Chondrocyte (in vitro differentiated cells): ENCODE measurements at places on chromosomes 16 and 17.

DNA sequence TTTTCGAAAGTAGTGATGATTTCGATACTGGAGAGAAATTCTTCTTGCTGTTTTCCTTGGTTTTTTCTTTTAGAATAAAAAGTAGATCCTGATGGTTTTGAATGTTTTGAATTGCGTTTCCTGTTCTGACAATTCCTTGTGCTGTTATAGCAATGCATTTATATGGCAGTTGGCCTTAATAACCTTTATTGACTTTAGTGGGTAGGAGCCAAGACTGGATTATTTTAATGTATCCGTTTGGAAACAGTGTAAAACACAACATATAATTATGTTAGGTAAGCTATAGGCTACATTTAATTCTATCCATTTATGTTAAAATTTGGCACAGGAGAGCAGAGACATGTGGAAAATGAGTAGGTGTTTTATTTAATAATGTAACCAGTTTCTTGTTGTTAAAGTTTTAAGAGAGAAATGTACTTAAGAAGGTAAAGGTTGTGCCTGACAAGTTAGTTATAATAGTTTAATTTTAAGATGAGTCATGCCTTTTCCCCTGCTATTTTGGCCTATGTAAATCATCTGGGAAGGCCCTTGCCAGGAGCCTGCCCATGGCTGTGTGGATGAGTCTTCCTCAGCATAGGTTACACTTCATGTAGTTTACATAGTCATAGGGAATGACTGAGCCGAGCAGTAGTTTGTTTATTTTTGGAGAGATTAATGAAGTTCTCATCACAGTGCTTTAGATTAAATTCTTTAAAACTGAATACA is 189.9 kb downstream of the FTO start:
- no peak for DNase-seq

GRCh38 chr16:66850115-66850815 is 6.1 kb downstream of the CA7 start:
- peak; percentile 72 for DNase-seq

DNA sequence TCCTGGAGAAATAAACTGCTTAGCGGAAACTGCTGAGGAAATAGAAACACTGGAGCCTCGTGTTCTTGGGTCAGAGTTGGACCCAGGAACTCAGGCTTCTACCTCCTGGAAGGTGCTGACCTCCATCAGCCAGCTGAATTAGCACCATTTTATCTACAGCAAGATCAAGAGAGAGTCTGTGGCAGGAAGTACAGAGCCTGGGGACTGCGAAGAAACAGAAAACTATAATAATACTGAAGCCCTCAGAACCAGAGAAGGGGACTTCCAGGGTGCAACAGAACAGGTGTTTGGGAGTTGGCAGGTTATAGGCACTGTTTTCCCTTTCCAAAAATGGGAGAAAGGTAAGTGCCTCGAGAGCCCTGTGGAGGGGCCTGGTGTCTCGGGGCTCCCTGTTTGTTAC is 379.7 kb downstream of the CA10 start:
- no peak for DNase-seq

DNA sequence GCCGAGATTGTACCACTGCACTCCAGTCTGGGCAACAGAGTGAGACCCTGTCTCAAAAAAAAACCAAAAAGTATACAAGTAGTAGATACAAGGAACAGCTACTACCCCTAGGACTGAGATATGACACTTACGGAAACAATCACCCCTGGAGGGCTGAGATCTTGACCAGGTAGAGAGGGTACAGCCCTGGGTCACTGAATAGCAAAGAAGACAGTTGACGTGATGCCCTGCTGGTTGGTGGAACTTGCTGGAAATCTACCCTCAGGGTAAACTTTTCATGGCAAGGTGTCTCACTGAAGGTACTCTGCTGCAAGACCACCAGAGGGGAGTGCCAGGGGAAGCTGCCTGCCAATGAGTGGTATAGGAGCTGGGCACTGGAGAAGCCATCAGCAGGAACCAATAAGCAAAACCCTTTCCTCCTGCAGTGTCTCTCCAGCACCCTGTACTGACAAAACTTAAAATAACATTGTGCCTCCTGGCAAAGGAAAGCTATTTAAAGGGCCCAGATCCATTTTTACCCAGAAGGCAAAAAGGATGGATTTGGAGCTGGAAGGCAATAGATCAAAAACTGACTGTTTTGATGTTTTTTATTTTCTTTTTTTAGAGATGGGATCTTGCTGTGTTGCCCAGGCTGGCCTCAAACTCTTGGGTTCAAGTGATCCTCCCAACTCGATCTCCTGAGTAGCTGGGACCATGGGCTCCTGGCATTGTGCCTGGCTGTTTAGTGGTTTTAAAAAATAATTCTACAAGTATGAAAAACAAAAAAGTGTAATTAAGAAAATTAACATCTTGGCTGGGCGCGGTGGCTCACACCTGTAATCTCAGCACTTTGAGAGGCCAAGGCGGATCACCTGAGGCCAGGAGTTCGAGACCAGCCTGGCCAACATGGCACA is 11.3 kb upstream of the PDXDC1 start:
- peak; percentile 63 for DNase-seq

- DNase-seq: no peak
Observed at GRCh38 chr17:80251966-80252365, 8.7 kb upstream of the RNF213 start.

- no peak for DNase-seq
Observed at GRCh38 chr16:85296859-85297660, 184.8 kb upstream of the CIBAR2 start.

DNA sequence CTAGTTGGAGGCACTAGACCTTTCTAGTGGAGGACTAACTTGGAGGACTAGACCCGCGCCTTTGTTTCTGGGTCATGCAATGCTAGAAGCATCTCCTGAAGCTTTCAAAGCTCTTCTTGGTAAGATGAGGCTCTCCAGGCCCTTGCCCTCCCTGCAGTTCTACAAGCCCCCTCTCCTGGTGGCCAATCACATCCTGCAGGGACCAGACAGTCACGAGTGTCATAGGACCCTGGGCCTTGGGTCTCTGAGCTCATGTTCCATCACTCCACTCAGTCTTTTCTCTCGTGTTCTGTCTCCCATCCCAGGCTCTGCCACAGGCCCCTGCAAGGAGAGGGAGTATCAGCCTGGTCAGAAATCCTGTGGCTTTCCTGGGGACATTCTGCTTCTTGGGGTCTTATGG is 119.6 kb downstream of the CYLD start:
- DNase-seq: no peak

DNA sequence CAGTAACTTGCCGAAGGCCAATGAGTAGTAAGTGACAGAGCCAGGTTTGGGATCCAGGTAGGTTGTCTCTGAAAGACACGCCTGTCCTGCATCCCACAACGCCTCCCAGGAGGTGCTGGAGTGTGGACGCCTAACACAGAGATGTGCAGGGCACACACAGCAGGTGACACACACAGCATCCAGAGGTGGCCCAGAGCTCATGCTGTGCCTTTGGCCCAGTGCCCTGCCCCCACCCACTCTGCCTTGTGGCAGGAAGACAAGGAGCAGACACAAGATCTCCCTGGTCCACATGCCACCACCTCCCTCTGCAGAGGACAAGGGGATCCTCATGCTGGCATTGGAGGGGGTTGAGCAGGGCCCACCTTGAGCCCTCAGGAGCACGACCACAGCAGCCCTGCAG is 14.7 kb upstream of the STH start:
- DNase-seq: peak; percentile 71

- DNase-seq: no peak
Observed at GRCh38 chr16:28986492-28986891, 1.6 kb downstream of the LAT start.

DNA sequence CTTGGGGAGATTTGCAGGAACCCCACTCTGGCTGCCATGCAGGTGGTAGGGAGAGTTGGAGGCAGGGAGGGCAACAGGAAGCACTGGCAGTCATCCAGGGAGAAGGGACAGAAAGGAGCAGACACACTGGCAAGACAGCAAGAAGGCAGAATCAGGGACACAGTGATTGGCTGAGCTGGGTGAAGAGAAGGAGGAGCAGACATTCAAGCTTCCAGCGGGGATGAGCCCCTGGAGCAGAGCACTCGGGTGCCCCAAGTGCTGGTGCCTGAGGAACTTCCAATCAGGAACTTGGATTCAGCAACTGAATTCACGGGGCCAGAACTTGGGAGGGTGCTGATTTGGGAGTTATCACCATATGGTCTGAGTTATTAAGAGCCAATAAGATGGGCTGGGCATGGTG is 6.3 kb upstream of the ITGA3 start:
- DNase-seq: peak; percentile 50

DNA sequence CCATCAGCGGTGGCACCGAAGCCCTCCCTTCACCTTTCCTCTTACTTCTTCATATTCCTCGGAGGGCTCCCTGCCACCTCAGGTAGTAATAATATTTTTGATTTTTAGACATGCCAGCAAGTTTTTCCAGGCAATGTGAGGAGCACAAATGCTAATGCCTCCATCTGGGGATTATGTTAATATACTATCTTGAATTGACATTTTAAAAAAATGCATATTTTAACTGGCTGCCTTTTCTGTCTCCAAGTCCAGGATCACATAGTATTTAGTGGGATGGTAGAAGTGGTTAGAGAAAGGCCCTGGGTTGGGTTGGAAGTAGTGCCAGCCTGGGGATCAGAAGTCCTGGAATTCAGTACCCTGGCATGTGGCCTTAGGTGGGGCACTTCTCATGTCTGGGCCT is 147.0 kb downstream of the SPACA3 start:
- DNase-seq: no peak

DNA sequence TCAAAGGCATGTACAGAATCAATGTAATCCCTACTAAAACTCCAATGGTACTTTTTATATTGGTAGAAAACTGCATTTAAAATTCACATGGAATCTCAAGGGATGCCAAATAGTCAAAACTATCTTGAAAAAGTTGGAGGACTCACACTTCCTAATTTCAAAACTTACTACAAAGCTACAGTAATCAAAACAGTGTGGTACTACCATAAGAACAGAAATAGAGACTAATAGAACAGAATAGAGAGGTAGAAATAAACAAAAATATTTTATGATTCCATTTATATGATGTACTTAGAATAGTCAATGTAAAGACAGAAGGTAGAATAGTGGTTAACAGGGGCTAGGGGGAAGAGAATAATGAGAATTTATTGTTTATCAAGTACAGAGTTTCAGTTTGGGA is 8.8 kb downstream of the TRIM37 start:
- no peak for DNase-seq

GRCh38 chr16:10935226-10935915 is 6.9 kb downstream of the DEXI start:
- DNase-seq: no peak

DNA sequence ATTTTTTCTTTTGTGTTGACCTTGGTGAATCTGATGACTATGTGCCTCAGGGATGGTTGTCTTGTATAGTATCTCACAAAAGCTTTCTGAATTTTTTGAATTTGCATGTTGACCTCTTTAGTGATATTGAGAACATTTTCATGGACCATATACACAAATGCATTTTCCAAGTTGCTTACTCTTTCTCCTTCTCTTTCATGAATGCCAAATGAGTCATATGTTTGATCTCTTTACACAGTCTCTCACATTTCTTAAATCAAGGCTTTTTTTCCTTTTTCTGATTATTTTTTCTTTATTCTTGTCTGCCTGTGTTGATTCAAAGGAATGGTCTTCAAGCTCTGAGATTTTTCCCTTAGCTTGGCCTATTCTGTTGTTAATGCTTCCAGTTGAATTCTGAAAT is 46.6 kb upstream of the KCNJ16 start:
- DNase-seq: no peak

DNA sequence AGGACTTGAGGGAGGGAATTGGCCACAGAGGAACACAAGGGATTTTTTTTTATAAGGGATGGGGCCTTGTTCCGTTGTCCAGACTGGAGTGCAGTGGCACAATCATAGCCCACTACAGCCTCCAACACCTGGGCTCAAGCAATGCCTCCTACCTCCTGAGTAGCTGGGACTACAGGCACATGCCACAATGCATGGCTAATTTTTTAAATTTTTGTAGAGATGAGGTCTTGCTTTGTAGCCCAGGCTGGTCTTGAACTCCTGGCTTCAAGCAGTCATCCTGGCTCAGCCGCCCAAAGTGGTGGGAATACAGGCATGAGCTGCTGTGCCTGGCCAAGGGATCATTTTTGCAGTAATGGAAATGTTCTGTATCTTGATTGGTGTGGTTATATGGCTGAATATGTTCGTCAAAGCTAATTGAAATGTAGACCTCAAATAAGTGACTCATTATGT is 56.9 kb downstream of the VMP1 start:
- DNase-seq: no peak

GRCh38 chr16:1098266-1098991 is 2.4 kb upstream of the C1QTNF8 start:
- no peak for DNase-seq

DNA sequence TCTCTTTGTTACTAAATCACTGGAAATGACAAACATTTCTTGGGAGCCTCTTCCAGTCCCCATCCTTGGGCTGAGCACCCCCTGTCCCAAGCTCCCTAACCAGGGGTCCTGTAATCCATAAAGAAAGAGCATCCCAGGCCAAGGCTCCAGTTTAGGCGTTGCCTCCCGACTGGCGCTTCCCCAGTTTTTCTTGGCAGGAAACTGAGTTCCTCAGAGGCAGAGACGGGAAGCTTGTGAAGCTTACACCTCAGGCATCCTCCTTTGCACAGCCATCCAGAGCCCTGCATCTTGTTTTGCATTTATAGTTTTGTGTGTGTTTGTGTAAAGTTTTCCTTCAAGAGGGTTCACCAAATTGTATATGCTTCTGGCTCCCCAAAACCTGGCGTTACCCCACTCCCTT is 7.1 kb downstream of the COPZ2 start:
- DNase-seq: no peak

DNA sequence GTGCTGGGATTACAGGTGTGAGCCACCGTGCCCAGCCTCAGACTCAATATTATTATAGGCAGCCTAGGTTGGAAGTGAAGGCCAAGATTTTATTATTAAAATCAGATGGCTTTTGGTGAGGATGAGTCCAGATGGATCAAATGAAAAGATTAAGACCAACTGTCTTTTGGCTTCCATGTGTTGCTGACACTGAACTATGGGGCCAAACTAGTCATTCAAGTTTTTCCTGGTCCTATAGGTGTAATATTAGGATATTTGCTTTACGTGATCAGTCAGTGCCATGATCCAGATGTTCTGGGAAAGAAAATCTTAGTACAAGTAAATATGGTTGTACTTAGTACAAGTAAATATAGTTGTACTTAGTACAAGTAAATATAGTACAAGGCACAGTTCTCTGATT is 140.6 kb downstream of the MAP2K6 start:
- no peak for DNase-seq

DNA sequence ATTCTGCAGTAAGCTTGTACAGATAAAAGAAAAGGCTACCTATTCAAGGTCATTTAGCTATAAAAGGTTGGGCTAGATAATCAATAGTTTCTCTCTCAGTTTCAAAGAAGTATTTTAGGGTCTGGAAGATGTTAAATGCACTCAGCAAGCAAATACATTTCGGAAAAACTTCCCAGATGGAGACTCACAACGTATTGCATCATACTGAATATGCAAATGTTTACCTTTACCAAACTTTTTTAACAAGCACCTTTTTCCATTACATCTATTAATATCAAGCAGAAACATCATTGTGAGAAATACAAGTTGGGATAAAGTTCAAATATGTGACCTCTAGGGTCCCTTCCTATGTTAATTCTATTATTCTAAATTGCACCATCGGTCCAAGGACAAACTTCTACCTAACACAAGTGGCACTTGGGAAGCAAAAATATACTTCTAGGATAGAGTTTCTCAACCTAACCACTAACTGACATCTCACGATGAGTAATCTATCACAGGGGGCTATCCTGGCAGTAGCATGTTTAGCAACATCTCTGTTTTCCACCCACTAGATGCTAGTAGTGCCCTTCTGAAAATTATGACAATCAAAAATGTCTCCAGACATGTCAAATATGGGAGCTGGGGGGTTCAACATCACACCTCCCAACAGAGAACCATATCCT is 14.5 kb downstream of the KANSL1 start:
- DNase-seq: no peak

GRCh38 chr16:8812162-8812843 is 14.7 kb downstream of the PMM2 start:
- DNase-seq: no peak

GRCh38 chr16:30922960-30923535 is 324 bp upstream of the FBXL19 start:
- DNase-seq: peak; percentile 99
